ENCODE measurements at places on chromosomes 7 and 10.

- no peak for DNase-seq
Observed at GRCh38 chr10:12097791-12098190, 29.0 kb downstream of the DHTKD1 start.

DNA sequence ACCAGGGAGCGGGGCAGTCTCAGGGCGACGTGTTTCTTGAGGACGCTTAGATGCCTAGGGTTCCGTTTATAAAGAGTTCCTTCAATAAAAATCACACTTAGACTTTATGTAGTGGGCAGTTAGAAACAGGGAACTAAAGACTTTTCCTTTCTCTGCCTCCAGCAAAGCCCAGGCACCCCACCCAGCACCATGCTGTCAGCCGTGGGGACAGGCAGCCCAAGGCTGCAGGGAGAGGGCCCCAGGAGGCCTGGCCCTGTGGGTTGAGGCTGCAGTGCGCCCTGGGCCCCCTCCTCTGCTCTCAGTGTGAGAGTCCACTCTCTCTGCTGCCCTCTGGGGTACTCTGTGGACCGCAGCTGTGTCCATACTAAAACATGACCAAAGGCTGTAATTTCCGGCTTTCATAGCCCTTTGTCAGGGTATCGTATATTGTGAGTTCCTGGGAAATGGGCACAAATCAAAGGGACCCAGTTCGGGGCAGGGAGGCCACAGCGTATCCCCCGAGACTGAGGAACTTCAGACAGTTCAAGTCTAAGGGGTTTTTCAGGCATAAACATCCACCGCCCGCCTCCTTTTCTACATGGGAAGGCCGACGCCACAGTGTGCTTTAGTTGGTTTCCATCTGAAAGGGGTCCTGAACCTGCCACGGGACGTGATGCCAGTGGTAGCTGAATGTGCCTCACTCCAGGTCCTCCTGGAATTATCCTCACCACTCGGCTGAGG, 59.7 kb downstream of the DNAJB6 start:
- no peak for DNase-seq

DNA sequence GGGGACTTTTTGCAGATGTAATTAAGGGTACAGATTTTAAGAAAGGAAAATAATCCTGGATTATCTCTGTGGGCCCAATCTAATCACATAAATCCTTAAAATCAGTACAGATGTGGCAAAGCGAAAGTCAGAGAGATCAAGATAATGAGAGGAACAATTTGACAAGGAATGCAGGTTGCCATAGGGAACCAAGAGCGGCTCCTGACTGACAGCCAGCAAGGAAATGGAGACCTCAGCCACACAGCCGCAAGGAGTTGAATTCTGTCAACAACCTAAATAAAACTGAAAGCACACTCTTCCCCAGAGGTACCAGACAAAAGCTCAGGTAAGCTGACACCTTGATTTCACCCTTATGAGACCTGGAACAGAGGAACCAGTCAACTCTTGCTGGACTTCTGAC, 3.4 kb upstream of the PNPLA8 start:
- DNase-seq, result peak; percentile 74

GRCh38 chr10:71213127-71213621, 804 bp downstream of the UNC5B start:
- DNase-seq, result peak; percentile 62

- peak; percentile 75 for DNase-seq
Observed at GRCh38 chr7:2157473-2158279, 75.1 kb downstream of the MAD1L1 start.

All from NCI-H82 (cell line).